AG09319 (cell line): ENCODE measurements at places on chromosomes 3 and 15.

- DNase-seq, result no peak
Observed at GRCh38 chr3:32381922-32382321, 9.7 kb upstream of the CMTM7 start.

GRCh38 chr3:70383360-70383831 lies 71.0 kb upstream of the MDFIC2 start:
- no peak for DNase-seq

DNA sequence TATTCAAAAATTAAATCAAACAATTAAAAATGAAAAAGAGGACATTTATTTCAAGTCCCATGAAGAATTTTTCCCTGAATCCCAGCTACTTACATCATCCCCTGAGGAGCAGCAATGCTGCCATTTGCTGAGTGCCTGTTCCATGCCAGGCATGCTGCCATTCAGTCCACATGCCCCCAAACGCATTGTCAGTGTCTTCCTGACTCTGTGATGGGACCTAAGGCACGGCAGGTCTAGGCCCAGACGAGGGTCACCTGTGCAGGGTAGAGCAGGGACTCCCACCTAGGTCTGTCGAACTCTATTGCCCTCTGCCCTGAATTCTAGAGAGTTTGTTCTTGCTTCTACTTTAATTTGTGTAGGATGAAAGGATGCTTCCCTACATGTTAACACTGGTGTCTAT lies 7.0 kb downstream of the PSTPIP1 start:
- DNase-seq, result no peak

DNA sequence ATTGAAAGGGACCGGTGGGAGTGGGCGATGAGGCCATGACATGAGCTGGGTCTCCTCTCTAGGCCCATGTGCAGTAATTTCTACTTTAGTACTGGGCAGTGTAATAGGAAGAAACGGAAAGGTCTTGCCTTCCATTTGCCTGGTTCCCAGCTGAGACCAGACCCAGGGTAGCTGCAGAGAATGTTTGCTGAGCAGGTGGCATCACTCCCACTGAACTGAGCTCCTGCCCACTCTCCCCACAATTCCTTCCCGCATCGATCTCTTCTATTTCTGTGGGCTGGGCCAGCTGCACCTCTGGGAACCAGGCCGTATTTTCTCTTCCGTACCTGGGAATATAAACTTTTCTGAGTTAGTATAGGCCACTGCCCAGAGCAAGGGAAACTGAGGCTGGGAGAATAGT lies 15.8 kb downstream of the ESYT3 start:
- no peak for DNase-seq

DNA sequence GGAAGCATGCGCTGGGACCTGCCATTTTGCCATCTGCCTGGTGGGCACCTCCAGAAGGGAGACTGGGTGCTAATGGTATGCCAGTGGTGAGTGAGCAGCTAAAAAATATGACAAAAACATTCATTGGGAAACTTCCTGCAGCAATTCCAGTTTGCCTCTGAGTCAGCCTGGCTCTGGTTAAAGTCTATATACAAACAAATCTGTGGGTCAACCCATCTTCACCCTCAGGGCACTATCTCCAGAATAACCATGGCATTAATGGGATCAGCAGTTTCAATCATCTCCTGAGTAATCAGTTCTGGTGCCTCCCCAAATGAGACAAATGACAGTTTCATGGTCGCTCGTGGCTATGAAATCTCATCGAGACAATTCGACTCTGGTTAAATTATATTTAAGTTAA lies 21.5 kb downstream of the FRMD4B start:
- DNase-seq, result no peak

DNA sequence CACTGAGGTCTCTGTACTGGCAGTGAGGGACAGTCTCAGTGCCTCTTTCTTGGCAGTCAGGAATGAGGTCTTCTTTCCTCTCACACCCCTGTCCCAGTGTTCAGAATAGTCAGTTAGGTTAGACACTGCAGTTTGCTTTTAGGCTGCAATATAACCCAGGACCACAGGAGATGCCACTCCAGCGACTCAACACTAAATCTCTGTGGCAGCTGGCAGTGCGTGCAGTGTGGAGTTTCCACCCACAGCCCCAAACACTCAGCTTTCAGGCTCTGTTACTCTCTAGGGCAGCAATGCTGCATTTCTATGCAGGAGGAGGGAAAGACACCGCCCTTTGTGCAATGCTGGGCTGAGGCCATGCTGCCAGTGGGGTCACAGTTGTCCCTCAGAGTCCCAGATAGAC lies 150.2 kb upstream of the SUCLG2 start:
- no peak for DNase-seq

DNA sequence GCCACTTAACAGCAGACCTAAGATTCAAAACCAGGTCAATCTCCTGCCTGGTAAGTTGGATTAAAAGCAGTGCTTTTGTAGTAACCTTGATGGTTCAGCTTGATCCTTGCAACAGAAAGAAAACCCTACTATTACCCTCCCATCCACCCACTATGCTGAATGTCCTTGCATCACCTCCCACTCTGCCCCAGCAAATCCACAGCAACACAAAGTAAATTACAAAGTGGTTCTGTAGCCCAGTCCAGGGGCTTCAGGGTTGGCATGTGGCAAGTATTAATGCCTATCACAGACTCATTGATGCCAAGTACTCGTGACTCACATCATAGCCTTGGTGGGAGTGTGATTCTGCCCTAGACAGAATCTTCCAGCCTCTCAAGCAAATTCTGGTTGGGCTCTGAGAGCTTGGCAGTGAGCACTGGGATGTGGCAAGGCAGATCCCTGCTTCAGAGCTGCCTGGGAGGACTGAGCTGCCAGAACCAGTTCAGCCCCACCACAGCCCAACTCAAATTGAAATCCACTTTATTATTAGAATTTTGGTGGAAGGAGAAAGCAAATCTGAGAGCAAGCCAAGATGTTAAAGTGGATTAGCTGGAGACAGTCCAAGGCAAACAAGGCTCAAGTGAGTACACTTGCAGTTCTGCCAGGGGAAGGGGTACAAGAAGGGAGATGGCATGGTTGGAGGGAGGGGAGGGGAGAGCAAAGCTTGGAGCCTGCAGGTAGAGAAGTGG lies 225.8 kb upstream of the UMPS start:
- peak; percentile 18 for DNase-seq

GRCh38 chr15:81852411-81853149 lies 193.2 kb downstream of the MEX3B start:
- no peak for DNase-seq

DNA sequence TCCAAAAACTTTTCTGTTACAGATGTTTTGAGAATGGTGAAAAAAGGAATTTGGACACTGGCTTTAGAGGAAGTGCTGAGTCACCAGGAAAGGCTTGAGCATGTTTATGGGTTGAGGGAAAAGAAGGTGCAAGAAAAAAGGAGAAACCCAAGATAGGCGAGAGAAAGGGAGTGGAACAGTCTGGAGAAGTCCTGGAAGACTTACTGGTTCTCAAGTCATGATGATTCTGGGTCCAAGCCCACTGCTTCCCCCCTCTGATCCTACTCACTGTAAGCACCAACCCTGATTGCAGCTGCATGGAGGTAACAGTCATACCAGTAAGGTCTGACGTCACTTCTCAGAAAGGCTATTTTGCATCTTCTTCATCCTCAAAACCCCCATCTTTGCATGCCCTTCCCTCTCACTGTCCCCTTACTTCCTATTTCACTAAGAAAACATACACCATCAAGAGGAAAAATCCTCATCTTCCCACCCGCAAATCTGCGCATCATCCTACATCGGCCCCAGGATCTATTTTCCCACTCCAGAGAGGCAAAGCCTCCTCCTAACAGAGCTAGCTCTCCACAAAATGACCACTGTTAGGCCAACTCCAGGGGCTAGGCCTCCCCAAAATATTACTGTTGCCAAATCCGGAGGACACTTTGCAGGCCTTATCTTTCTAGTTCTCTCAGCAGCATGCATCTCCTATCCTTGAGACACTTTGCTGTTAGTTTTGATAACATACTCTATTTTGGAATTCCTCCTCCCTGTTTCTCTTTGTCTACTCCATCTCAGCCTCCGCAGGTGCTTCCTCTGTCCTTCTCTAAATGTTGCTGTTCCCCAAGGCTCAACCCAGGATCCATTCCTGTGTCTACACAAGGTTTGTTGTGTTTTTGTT lies 3.2 kb upstream of the ATP13A3 start:
- no peak for DNase-seq

DNA sequence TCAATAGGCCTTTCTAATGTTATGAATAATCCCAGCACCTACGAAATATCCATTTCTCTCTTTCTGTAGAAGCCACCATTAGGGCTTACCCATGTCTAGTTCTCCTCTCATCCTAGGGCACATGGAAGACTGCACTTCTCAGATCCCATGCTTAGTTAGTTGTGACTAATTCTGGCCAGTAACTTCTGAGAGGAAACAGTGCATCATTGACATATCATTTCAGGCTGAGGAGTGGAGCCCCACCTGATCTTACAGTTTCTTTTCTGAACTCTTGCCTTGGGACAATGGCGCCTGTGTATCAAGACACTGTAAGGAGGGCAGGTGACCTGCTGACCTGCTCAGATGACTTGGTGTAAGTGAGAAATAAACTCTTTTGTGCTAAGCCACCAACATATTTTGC lies 39.4 kb upstream of the TBL1XR1 start:
- no peak for DNase-seq

DNA sequence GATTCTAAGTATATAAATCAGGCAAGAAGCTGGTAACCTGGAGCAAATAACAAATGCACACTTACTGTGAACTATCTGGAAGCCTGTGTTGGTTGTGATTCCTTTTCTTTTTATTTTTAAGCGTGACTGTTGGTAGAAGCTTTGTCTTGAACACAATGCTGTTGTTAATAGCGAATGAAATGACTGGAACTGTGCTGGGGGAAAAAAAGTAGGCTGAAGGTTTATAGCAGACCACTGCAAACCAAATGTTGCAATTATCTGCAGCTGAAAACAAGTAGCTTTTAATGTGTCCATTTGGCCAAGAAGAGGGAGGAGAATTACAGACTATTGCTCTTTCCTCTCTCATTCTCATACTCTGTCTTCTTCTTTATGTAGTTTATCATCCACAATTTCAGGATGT lies 184.5 kb upstream of the DNAJC19 start:
- no peak for DNase-seq

GRCh38 chr3:16846373-16847080 lies 38.2 kb upstream of the PLCL2 start:
- no peak for DNase-seq

- no peak for DNase-seq
Observed at GRCh38 chr3:160928183-160928726, 172.2 kb downstream of the PPM1L start.

GRCh38 chr3:124919756-124920155 lies 14.8 kb downstream of the MUC13 start:
- DNase-seq, result no peak

DNA sequence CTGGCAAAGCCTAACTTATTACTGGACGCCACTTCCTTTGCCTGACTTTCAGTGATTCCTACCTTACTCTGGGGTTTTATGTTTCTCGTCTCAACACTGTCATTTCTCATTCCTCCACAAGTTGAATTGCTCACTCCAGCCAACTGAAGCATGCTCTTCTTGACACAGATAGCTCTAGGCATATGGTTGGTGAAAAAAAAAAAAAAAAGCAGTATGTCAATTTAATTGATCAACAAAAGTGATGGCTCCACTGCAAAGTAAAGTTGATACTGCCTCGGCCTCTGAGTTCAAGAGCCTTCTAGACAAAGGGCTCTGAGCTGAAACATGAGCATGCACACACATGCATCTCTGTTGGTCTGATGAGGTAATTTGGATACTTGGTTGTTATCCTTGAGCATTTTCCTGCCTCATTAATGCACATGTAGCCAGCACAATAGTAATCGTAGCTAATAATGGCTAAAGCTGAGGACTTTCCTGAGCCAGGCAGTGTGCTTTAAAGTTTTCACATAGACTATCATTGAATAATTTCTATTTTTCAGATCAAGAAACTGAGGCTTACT lies 21.4 kb upstream of the UBE2Q2 start:
- no peak for DNase-seq

DNA sequence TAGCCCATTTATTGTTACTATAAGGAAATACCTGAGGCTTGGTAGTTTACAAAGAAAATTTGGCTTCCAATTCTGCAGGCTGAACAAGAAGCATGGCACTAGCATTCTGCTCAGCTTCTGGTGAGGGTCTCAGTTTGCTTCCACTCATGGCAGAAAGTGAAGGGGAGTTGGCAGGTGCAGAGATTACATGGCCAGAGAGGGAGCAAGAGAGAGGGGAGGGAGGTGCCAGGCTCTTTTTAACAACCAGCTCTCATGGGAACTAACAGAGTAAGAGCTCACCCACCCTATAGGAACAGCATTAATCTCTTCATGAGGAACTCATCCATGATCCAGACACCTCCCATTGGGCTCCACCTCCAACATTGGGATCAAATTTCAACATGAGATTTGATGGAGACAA lies 437.9 kb downstream of the CHL1 start:
- no peak for DNase-seq

DNA sequence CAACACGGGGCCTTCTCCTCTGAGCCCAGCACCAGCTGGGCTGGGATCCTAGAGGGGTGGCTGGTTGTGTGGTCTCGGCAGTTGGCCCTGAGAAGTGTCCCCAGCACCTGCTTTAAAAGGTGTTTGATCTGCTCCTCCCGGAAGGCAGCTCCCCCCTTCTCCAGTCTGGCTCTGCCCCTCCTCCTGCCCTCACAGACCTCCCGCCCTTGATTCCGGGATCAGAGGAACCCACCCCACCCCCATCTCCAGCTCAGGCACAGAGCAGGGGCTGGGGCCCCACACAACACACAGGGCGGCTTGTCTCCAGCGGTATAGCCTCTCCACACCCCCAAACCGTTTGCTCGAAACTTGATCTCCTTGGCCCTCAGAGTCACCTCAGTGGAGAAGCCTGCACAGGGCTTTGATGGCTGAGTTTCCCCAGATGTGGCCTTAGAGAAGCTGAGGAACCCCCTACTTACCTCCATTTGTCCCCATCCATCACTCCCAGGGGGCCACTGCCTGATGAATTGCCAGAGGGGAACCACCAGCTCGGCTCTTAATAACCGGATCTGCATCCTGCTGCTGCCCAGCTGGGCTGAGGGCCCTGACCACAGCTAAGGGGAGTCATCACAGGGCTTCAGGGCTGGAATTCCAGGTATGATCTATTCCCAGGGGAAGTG lies 6.4 kb upstream of the STRA6 start:
- DNase-seq, result no peak

- no peak for DNase-seq
Observed at GRCh38 chr3:32500231-32500630, 2.4 kb downstream of the CMTM6 start.

DNA sequence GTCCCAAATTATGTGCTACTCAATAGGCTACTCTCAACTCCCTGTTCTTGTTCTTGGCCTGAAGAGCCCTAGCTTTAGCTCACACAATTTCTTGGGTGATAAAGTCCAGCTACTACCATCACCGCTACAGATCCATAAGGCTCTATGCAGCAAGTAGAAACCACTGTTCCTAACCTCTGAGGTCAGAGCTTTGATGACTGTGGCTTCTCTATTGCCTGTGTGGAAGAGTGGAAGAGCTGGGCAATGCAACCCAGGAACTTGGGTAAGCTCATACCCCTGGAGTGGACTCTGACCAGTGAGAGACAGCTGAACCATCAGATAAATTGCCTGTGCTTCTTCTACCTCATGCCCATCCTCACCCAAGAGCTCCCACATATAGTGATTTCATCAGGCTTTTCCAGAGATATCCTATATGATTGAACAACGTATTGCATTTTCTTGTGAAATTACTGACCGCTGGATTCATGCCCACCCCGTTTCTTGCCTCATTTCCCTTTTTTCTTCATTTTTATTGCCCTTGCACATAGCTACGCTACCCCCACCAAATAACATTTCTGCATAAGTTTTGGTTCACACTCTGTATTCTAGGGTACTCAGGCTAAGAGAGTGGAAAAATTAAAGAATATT lies 172.3 kb upstream of the MBNL1 start:
- DNase-seq, result no peak
